ENCODE measurements at places on chromosomes 11 and 22.

- DNase-seq: no peak
Measured at GRCh38 chr22:47355776-47356510, 593.5 kb downstream of the TBC1D22A start.

DNA sequence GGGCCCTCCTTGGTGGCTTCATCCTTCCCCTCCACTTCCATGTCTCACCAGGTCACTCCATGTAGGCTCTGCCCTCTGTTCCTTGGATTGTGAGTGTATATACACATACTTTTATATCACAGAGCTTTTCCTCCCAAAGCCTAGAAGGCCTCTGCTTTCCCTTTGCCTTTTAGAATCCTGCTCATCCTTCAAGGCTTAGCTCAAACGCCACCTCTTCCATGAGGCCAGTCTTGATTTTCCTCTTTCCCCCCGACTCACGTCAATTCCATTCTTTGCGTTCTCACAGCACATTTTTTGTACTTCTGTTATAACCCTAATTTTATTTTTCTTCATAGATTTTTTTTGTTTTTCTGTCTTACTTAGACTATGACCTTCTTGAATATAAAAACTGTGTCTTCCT lies 3.8 kb downstream of the ABCG4 start:
- no peak for DNase-seq

DNA sequence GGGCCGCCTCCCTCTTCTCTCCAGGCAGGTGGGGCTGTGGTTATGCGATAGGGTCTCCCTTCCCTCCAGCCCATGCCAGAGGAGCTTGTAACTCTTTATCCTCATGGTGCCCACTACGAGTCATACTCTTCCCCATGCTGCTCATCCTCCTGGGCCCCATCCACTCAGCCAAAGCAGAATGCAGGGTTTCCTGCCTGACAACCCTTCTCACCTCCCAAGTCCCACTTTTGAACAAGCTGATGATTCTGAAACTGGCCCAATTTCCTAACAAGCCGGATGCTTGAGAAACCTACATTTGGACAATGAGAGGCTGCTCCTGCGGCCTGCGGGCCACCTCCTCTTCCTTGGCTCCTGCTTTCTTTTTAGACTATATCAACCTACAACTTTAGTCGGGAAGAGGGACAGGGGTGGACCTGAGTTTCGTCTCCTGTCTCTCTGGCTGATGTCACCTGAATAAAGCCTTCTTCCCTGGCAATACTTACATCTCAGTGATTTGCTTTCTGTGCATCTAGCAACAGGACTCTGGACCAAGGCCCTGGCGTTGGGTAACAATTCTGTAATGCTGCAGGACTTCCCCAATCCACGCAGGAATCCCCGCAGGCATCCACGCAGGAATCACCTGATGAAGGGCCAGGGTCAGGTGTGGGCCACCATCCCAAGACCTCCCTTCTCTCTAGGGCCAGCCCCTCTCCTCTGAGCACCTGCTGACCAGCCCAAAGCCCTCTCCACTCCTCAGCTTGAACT lies 1.5 kb upstream of the NDUFS8 start:
- no peak for DNase-seq

DNA sequence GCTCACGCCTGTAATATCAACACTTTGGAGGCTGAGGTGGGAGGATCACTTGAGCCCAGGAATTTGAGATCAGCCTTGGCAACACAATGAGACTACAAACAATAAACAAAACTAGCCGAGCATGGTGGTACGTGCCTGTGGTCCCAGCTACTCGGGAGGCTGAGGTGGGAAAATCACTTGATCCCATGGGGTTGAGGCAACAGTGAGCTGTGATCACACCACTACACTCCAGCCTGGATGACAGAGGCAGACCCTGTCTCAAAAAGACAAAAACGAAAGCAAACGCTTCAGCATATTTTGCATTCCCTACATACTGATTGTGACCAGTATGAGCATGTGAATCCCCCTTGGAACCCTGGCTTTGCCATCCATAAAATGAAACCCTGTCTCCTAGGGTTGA lies 33.9 kb upstream of the MN1 start:
- no peak for DNase-seq

GRCh38 chr11:23123753-23124152 lies 263.5 kb upstream of the CCDC179 start:
- no peak for DNase-seq

- no peak for DNase-seq
Measured at GRCh38 chr22:19966908-19967750, 25.5 kb upstream of the TXNRD2 start.

- no peak for DNase-seq
Measured at GRCh38 chr22:42947211-42947990, 67.5 kb downstream of the PACSIN2 start.

- DNase-seq: no peak
Measured at GRCh38 chr11:113587308-113587739, 112.1 kb upstream of the DRD2 start.

GRCh38 chr22:20499769-20500168 lies 4.2 kb upstream of the KLHL22 start:
- DNase-seq: no peak

DNA sequence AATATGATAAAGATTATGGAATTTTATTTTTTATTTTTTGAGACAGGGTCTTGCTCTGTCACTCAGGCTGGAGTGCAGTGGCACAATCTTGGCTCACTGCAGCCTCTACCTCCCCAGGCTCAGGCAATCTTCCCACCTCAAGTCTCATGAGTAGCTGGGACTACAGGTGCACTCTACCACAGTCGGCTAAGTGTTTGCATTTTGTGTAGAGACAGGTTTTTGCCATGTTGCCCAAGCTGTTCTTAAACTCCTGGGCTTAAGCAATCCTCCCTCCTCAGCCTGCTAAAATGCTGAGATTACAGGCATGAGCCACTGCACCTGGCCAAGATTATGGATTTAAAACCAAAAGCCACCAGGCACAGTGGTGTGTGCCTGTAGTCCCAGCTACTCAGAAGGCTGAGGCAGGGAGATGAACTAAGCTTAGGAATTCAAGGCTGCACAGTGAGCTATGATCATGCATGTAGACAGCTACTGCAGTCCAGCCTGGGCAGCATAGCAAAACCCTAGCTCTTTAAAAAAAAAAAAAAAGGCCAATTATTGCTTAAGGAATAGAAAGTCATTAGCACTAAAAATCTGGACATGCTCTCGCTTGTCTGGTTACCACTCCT lies 20.2 kb upstream of the CCND1 start:
- DNase-seq: no peak

DNA sequence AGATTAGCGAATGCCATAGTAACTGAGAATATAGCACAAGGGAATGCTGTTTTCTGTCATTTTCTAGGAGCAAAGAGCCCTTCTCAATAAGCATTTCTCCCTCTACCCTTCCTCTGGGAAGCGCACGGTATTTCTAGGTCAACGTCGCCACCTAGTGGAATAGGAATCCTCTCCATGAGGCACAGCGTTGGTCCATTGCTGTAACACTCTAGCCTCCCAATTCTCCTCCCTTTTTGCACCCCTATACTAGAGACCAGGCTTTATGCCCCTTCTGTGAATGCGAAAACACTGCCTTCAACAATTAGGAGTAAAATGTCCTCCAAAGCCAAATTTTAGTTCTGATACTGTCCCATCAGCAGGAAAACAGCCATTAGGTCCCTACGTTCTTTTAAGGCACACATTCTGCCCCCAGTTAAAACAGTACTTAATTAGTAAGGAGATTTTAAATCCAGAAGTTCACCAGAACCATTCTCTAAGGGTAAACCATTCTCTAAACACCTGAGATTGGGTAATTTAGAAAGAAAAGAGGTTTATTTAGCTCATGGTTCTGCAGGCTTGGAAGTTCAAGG lies 12.8 kb upstream of the HYLS1 start:
- peak; percentile 30 for DNase-seq

- DNase-seq: no peak
Measured at GRCh38 chr11:99979042-99979441, 708.0 kb upstream of the ARHGAP42 start.

GRCh38 chr22:23803001-23803819 lies 16.4 kb downstream of the SMARCB1 start:
- DNase-seq: no peak

DNA sequence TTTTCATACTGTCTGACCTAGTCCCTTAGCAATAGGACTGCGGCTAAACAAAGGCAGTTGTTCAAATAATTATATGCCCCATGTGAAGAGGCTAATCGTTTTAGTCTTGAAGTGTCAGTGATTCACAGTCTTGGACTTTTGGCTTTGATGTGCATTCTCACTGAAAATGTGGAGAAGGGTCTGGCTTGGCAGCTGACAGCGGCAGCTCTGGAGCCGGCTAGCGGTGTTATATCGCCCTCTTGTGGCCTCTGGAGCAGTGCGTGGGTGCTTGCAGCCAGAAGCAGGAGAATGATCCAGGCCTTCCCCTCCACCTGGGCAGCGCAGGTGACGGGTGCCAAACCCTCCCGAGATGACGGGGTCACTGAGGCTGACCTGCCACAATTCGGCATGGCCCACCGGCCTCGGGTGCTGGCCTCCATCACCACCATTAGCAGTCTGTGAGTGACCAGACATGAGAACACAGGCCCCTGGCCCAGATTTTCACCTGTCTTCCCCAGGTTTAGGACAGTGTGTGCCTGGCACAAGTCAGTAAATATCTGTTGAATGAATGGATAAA lies 90.3 kb upstream of the PITPNB start:
- no peak for DNase-seq

DNA sequence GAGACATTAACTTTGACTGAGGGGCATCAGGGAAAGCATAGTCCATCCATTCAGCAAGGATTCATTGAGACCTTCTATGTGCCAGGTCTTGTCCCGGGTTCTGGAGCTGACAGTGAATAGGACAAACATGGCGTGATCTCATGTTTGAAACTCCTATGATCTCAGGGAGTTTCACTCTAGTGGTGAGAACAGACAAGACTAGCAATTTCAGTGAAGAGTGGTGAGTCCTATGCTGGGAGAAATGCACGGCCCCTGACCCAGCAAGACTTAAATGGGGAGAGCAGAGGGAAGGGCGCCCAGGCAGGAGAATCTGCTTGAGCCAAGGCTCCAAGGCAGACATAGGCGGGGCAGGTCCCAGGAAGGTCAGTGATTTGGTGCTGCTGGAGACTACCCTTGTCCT lies 155.7 kb downstream of the CEP164 start:
- no peak for DNase-seq

- DNase-seq: no peak
Measured at GRCh38 chr11:9688716-9689511, 25.0 kb downstream of the SWAP70 start.

DNA sequence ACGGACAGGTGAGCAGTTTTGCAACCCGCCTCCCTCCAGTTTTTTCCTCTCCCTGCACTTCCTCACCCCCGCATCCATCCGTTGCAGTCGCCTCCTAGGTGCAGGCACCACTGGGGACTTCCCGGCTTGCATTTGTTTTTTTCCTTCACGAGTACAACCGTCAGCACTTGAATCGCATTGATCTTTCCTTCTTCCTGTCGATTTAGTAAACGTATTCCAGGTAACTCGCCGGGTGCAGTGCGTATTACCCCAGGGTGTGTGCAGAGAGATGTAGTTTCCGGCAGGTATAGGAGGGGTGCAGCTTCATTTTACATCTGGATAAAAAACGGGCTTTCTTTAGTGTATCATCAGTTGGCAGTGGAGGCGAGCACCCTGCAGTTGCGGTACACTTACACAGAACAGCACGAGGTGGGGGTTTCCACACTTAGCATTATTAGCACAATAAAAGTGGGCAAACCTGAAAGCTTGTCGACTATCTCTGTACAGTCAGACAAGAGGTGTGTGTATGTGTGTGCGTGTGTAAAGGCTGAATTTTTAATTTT lies at the start of gene SORL1-AS1:
TSS of gene SORL1-AS1 (minus strand) at position 359 of the 542 bp plus-strand sequence.
- no peak for DNase-seq

DNA sequence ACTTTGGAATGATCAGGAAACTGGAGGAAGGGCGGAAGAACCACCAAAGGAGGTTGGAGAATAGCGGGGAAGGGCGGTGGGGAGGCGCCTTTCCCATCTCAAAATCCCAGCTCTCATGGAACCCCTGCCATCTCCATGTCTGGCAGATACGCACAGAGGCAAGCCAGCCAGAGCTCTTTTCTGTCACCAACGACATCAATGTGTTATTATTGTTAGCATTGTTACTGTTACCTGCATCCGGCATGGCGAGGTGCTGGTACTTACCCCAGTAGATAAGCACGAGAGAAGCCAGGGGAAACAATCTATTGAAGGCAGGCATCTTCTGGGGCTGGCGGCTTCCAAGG lies 969 bp downstream of the SCN3B start:
- DNase-seq: no peak

DNA sequence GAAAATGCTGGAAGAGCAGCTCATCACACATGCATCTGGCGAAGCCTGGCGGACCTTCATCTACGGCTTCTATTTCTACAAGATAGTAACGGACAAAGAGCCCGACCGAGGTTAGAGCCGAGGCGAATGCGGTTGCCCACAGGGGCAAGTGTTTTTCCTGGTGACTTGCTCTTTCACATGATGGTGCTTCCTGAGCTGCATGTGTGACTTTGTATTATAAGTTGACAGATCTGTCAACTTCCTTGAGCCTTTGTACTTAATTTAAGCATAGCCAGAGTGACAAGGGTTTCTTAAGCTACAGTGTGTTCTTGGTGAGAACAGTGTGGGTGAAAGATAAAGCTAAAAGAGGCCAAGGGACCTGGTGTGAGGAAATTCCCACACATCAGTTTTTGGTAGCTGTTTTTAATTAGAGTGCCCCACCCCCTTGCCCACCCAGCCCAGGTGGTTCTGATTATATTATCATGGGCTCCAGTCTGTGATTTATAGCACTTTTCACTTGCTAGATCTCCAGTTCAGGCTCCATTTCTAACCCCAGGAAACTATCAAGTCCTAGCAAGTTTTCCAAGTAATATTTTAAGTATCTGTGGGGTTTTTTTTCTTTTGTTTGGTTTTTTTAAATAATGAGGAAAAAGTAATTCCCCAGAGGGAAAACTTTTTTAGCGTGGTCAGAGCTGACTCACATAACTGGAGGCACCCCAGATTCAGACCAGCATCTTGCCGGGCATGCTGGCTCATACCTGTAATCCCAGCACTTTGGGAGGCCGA lies 68.0 kb upstream of the YWHAH start:
- DNase-seq: no peak

GRCh38 chr11:125603207-125603606 lies 10.6 kb downstream of the STT3A start:
- no peak for DNase-seq

DNA sequence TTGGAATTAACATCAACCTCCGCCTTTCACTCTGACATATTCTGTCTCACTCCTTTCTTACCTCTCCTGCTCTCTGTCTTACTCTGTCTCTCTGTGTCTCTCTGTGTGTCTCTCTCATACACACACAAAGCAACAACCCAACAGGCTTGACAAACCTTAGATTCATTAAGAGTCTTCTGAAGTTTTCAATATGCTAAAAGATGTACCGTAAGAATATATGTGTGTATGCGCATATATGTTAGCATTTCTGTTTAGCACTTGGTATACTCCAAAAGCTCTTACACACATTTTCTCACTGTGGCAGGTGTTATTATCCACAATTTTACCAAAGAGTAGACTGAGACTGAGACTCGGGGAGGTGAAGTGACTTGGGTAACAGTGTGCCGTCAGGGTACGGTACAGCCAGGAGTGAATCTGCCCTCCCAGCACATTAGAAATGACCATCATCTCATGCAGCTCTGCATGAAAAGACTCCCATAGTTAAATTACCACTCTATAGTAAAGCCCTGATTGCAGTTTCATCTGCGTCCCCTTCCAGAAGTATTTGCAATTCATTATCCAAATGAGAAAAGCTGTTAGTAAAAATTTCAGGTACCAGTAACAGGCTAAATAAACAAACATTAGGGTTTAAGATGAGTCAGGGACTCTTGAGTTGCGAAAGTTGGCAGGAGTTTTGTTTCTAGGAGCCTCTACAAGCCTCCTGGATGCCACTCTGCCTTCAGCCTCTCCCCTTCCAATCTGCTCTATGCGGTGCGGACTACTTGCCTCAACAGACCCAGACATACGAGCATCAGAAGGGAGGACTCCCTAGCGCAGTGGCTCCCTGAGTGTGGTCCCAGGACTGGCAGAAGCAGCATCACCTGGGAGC lies 195.2 kb upstream of the TMEM45B start:
- no peak for DNase-seq
